ENCODE measurements at places on chromosomes 6 and 20.

- no peak for DNase-seq
These were observed 15.4 kb downstream of the ENPP3 start for GRCh38 chr6:131652472-131652871.

GRCh38 chr20:40925829-40926510 lies 102.7 kb upstream of the TOP1 start:
- DNase-seq, result no peak

- DNase-seq, result no peak
These were observed 9.4 kb upstream of the GATA5 start for GRCh38 chr20:62485062-62485700.

- DNase-seq, result no peak
These were observed 81.3 kb downstream of the AFDN start for GRCh38 chr6:167907837-167908681.

DNA sequence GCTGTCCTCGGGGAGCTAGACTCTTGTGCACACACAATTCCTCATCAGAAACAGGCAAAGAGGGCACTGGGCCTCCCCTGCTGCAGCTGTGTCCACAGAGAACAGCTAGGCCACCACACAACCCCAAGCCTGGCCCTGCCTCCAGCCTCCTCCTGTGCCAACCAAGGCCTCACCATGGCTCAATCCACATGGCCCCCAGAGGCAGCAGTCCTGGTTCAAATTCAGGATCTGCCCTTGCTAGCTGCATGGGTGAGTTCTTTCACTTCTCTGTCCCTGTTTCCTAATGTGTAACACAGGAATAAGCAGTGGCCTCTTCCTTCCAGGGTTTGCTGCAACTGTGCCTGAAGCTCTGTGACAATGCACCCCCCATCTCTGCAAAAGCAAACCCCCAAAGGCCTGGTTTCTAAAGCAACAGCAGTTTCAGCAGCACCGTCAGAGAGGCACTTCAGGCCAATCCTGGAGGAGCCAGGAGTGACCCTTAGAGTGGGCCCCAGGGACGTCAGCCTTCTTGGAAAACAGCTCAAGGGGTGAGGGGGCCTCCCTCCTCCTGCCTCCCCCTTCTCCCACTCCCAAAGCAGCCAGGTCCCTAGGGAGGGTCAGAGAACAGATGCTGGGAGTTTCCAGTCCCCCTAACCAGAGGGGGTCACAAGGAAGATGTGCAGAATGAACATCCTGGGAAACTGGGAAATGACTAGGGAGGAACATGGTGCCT lies 2.2 kb downstream of the ADISSP start:
- DNase-seq, result no peak

GRCh38 chr6:144302701-144303372 lies 17.7 kb downstream of the UTRN start:
- no peak for DNase-seq

DNA sequence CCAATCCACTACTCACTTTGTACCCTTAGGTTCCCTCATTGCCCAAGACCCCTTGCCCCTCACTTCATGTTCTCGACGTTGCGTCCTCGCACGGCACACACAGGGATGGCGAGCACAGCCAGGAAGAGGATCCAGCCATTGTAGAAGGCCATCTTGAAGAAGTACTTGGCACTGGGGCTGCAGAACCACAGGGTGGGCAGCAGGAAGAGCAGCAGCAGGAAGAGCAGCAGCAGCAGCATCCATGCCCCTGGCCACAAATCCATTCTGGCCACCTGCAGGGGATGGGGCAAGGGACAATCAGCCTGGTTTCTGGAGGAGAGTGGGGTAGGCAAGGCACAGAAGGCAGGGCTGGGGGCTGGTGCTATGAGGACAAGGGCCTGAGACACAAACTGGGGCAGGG lies 4.7 kb downstream of the AGPAT1 start:
- no peak for DNase-seq

All from stimulated activated CD8-positive, alpha-beta memory T cell treated with anti-CD3 and anti-CD28 coated beads, Interleukin-15, amount 100 ng/mL, for 24 hours (primary cell).